ENCODE measurements at places on chromosomes 6 and 20.

DNA sequence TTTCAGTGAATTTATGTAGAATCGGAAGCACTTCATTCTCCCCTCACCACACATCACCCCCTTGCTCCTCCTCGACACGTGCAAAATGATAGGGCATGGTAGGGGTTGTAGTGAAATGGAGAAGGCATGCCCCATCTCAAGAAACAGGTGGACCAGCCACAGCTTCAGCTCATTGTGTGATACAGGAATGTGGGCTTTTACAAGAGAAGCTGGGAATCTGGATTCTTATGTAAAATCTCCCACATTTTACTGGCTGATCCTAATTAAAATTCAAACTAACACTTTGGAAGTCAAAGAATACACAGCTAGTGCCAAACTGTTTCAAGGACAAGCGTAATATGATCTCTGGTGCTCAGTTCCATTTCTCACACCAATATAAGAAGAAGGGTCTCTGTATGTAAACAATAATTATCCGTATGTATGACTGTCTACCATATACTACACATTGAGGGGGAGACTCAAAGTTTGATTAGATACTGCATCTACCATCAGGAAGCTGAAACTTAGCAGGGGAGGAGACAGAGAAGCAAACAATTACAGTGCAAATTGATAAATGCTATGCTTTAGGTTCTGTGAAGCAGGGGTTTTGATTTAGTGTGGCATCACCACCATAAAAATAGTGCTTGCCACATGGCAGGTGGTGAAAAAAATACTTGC, 24.3 kb upstream of the KIAA0408 start:
- no peak for DNase-seq

DNA sequence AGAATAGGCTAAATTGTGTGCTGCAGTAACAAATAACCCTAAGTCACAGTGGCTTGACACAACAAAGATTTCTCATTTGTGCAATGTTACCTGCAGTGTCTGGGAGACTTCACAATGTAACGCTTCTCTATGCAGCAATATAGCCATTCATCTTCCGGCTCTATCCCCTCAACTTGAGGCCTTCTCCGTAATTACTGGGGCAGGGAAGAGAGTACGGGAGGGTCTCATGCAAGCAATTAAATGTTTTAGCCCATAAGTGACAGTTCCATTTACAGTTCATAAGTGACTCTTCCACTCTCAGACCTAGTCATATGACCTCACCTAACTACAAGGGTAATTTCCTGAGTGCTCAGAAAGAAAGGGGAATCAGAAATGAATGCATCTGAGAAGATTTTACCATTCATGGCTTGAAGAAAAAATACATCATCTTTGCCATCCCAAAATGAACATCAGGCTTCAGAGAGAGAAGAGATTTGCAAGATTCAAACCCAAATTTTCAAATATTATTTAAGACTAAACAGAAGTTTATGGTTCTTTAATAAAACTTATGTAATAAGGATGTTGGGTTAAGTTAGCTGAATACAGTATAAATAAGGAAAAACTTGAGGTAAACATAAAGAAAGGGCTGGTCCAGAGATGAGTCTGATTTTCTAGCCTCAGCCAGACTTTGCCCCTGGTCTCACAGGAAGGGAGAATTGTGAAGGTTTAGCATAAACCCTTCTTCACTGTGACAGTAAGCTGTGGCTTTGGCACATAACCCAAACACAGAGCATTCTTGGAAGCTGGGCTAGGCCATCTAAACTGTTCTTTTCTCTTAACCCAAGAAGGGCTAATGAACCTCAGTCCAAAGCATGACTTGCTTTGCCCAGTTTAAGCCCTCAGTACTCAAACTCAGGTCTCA, 13.3 kb downstream of the GPR6 start:
- no peak for DNase-seq

DNA sequence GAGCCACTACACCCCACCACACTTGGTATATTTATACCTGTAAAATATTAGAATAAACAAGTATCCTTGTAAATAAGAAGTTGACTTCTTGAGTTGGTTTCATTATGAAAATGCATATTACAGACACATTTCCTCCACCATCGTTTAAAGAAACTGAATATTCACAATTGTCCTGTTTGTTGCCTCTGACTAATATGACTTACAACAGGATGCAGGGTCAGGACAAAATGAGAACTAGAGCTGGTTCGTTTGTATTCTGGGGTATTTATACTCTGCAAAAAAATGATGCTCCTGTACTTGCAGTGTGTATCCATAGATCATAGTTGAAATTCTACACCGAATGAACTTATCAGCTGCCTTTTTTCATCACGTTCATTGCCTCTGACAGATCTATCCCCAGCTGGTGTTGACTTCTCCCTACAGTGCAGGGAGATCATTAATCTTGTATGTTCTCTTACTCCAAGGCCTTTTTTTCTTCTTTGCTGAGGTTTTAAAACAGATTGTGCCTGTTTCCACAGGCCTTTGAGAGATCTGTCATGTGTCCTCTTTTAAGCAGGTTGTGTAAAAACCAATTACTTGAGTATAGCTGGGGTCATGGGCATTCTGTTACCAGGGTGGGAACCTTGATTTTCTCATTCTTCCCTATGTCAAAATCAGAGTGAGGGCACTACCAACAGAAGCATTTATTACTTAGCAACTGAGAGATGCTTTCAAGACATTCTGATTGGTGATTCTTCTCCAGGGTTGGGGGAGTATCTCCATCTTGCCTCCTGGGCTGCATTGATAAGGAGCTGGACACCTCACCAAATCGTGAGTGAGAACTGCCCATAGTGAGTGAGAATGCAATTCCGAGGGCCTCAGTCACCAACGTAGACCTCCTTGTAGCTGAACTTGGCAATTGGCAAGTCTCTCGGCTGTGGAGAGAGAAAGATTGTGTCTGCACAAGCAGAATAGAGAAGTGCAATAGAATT, 78.8 kb upstream of the CD83 start:
- DNase-seq: no peak

GRCh38 chr6:114202389-114202788, 140.4 kb downstream of the HS3ST5 start:
- no peak for DNase-seq

DNA sequence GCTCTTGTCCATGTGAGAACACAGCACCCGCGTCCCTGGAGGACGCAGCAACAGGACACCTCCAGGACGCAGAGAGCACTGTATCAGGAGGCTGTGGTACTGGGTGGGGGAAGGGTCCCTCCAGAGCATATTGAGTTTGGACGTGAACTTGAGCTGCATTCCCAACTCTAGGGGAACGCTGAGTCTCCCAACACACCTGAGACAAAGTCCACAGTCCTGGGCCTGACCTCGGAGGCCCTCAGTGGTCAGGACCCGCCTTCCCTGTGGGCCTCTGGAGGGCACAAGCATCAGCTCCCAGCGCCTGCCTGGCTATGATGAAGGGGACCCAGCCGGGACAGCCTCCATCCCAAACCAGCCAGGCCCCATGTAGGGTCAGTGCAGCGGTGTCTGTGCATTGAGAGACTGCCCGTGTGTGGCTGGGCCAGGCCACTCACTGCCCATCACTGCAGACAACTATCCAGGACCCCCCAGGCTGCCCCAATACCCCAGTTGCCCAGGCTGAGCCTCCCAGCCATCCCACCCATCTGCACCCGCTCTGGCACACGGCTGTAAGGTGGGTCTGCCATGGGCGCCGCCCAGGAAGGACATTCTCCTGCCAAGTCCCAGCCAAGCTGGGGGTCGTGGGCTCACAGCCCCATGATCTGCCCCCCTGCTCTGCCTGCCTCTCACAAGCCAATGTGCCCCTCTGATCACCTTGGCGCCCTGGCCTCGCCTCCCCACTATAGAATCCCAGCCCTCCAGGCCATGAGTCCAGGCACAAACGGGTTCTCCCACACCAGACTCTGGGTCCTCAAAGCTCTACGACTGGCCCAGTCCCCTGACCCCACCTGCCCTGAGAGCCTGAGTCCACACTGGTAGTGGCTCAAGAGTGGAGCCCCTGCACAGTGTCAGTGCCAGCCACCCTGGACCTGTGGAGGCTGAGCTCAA, 115.7 kb downstream of the TAF4 start:
- DNase-seq: no peak

GRCh38 chr6:72931325-72931887, 293.9 kb downstream of the KHDC1L start:
- no peak for DNase-seq

- no peak for DNase-seq
Measured at GRCh38 chr6:48889429-48889828, 573.6 kb downstream of the MMUT start.

DNA sequence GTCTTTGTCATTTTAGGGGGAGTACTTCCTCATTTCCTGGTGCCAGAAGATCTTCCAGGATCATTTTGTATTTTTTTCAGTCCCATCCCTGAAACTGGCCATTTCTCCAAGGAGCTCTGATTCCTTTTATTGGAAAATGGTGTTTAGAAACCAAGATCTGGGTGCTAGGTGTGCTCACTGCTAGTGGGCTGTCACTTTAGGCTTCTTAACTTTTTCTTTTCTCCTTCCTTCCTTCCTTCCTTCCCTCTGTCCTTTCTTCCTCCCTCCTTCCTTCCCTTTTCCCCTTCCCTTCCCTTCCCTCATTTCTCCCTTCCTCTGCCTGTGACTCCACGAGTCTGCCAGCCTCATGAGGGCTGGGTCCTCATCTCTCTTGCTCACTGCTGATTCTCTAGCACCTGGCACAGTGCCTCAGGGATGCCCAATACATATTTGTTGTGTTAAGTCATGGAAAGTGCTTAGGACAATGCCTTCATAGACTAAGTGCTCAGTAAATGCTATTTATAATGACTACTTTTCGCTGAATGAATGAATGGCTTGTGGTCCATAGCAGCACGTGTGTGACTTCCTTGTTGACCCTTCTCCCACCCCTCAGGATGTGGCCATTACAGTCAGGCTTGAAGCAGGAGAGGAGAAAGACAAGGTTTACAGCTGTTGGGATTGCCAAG, 36.9 kb downstream of the APCDD1L start:
- DNase-seq: no peak

DNA sequence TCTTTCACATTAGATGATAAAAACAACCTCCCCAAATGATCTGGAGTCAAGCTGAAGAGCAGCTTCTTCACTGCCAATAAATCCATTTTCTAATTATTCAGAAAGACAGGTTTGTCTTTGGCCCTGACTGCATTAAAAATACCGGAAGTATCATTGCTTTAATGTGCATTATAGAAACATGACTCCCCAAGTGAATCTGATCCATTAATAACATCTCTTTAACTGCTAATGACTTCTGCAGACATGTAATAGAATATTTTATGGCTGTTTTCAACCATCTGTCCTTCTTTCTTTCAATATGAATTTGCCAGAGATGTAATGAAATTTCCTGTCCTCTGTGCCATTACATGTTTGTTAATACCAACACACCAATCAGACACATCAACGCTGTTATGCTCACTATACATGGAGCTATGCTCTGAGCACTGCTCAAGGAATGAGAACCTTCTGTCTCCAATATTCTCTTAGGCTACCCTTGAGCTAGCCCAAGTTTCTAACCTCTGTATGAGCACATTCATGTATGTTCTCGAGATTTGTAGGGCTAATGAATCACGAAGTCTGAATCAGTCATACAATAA, 87.8 kb downstream of the LYRM4 start:
- DNase-seq: no peak

GRCh38 chr20:33600981-33601380, 61.1 kb upstream of the C20orf144 start:
- DNase-seq: no peak

DNA sequence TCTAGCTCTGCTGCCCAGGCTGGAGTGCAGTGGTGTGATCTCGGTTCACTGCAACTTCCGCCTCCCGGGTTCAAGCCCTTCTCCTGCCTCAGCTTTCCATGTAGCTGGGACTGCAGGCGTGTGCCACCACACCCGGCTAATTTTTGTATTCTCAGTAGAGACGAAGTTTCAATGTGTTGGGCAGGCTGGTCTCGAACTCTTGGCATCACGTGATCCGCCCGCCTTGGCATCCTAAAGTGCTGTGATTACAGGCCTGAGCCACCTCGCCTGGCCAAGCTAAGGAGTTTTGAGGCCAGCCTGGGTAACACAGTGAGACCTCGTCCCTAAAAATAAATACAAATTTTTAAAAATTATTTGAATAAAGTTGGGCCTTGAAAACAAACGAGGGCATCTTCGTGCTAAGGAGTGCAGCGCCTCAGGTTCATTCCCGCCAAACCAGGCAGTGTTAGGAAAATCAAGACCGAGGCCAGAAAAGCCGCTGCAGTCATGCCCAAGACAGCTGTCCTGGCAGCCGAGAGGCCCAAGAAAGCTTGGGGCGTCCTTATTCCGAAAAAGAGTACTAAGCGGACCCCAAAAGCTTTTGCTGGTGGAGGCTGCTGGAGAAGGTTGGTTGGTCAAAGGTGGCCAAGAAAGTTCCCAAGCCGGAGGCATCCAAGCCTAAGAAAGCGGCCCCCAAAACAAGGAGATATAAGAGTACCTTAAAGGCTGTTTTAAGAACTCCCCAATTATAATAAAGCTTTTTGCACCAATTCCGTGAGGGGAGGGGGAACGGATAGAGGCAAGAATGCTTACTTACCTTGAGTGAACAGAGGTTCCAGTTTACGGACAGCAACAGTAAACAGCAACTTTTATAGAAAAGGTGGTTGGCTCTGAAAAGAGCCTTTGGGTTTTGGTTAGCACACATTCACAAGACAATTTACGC, 109.0 kb downstream of the HFE start:
- DNase-seq: no peak

- DNase-seq: no peak
Measured at GRCh38 chr6:165568326-165568725, 94.7 kb downstream of the PDE10A start.

All from GM18507 (cell line).